ENCODE measurements at places on chromosomes 13 and 19.
A peak's percentile ranks its signal among the peaks of the same experiment; 100 is the strongest.

GRCh38 chr19:2756477-2756876, 16.7 kb upstream of the SLC39A3 start:
- no peak for DNase-seq

DNA sequence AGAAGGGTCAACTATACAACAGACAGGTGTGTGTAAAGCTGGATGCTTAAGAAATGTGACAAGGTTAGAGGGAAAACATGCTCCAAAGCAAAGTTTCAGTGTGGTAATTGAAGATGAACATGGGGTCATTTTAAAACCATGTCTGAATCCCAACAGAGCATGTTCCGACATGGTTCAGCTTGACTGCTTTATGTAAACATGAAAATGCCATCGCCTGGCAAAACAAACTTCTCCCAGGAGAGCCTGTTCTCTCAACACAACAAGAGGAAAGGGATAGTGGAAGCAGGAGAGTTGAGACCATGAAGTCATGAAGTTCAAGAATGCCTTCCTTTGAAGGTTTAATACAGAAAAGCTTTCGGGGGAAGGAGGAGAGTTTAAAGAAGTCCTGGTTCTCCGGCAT, 85.8 kb downstream of the EPSTI1 start:
- no peak for DNase-seq

- DNase-seq = peak; percentile 41
These were observed 37.4 kb downstream of the SCGB2B2 start for GRCh38 chr19:34639491-34640085.

DNA sequence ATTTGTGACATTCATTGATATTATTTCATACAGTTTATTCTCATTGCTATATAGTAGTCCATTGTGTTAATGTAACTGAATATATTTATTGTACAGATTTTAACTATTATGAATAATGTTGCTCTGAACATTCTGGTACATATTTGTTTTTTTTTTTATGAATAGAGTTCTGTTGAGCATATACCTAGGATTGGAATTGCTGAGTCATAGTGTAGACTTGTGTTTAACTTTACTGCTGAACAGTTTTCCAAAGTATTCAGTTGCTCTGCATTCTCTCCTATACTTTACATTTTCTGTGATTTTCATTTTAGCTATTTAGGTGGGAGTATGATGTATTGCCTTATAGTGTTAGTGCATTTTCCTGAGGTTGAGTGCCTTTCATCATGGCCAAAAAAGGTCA, 97.5 kb downstream of the MAB21L1 start:
- no peak for DNase-seq

GRCh38 chr13:75740031-75740430, 103.9 kb downstream of the LMO7 start:
- no peak for DNase-seq

DNA sequence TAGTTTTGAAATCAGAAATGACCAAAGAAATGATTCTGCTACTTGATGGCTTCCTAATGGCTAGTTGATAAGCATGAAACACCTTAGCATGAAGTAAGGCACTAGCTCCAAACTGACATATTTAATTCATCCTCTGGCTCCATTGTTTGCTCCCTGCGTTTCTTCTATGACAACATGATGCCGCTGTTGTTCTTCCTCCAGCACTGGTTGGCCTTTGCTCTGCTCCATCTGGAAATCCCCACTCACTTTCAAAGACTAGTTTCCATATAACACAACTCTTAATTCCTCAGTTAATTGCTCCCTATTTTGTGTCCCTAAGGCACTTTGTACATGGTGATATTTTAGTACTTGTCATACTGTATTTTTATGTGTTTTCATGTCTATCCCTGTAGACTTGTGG, 151.6 kb downstream of the GPC6 start:
- DNase-seq = no peak

DNA sequence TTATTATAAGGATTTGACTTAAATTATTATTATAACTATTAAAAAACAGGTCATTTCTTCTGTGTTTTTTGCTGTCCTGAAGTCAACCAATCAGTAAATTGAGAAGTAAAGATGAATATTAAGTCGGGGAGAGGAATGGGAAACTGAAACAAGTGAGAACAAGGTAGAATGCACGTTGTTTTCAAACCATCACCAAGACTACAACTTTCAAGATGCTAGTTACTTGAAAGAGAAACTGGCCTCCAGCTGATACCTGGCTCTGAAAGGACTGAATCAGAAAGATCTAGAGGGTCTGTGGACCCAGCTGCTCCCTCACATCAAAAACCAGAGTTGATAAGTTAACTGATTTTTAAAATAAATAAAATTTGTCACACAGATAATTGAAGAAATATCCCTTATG, 1301.5 kb upstream of the ATXN8OS start:
- no peak for DNase-seq

DNA sequence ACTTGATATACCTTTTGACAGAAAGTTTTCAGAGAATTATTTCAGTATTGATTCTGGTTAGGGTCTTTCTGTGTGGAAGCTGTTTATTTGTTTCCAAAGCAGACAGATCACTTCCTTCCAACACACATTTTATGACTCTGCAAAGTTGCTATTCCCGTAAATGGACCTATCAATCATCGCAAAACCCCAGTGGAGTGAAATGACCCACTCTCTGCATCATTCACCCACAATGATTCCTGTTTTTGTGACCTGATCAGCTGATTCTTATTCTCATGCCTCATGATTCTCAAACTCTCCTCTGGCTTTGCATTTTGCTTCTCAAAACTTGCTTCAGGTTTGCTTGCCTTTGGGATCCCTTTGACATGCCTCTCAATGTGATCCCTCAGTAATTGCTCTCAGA, 453.7 kb downstream of the PCDH17 start:
- DNase-seq = no peak

GRCh38 chr13:67308004-67308772, 78.1 kb upstream of the PCDH9 start:
- DNase-seq = no peak

DNA sequence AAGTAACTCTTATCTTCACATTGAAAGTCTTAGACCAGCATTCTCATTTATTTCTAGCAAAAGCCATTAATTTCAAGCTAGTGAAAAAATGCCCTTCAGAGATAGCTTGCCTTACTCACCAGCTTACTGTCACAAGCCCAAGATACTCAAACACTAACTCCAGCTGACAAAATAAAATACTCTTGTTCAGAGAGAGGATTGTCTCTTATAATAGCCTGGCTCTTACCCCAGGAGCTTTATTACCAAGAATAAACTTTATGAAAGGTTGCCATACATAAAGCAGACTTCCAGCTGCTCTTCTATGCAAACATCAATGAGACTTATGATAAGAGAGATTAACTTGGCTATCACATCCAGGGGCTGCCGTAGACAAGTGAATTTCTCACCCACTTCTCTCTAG, 53.6 kb downstream of the XPO4 start:
- no peak for DNase-seq

DNA sequence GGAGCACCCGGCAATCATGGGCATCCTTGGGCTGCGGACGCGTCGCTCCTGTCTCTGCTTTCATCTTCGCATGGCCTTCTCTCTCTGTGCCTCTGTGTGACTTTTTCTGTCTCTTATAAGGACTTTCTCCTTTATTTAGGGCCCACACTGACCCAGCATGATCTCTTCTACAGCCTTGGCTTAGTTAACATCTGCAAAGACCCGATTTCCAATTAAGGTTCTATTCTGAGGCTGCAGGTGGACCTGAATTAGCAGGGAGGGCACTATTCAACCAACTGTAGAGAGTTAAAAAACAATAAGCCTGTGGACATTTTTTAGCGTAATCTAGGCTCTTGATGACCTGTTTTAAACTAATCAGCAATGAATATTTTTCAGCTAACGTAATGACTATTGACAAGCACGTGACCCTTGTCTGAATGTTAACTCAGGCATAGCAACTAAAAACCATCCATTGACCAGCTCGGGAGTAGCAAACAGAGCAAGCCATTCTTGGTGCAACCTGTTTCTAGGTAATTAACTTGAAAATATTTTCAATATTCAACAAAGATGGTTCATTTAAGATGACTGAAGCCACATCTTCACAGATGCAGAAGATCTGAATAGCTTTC, 15.2 kb downstream of the F10 start:
- no peak for DNase-seq

DNA sequence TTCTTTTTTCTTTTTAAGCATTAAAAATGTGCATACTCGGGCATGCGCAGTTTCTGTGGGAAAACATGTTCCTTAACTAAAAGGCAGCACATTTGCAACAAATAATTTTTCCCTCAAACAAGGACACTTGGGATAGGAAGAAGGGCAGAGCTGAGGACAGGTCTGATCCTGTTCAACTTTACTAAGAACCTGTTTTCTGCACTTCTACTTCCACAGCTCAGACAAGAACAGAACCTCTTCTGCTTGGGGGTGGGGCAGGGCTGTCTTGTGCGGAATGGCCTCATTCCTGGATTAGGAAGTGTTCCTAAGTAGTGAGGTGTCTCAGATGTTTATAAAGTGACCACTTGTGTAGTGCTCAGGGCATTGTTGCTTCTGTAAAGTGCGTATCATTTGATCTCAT, 18.3 kb downstream of the SAFB start:
- DNase-seq = no peak

DNA sequence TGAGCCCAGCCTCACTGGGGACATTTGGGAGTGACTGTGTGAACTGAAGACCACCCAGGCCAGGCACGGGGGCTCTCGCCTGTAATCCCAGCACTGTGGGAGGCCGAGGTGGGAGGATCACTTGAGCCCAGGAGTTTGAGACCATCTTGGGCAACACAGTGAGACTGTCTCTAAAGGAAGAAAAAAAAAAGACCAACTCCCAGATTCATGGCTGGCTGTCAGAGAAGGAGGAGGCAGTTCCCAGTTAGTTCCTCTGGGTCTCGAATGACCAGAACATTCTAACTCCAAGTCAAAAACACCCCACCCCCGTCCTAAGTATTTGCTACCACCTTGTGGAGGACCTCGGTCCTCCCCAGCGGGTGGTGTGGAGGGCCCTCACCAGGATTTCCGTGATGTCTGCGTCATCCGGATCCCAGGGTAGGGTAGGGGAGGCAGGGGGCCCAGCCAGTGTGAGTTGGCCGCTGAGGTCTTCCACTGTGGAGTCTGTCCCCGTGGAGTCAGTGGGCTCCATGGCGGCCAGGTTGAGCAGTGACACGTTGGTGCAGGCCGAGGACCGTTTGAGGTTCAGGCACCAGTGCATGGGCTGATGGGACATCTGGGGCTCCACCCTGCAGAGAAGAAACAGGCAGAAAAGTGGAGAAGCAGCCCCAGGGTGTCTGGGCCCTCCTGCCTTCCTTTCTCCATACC, 1.3 kb downstream of the TSKS start:
- DNase-seq = no peak

DNA sequence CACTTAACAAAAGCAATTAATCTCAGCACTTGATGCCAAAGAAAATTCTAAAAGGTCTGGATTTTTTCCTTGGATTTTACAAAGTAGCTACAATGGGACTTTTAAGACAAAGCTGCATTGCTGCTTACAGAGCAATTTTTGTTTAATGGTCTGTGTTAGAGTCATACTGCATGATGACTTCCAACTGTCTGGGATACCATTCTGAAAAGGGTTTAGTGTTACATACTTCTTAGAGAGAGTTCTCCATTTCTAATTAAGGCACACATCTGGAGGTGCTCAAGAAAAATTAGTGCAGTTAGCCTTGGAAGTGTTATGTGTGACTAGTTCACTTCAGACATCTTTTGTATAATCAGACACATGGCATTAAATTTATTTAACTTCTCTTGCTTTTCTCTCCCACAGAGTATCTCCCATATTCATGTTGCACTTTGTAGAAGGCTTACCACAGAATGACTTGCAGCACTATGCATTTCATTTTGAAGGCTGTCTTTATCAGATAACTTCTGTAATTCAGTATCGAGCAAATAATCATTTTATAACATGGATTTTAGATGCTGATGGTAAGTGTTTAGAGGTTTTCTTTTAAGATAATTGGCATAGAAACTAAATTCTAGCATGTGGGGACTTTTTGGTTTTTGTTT, 35.1 kb downstream of the USPL1 start:
- no peak for DNase-seq

DNA sequence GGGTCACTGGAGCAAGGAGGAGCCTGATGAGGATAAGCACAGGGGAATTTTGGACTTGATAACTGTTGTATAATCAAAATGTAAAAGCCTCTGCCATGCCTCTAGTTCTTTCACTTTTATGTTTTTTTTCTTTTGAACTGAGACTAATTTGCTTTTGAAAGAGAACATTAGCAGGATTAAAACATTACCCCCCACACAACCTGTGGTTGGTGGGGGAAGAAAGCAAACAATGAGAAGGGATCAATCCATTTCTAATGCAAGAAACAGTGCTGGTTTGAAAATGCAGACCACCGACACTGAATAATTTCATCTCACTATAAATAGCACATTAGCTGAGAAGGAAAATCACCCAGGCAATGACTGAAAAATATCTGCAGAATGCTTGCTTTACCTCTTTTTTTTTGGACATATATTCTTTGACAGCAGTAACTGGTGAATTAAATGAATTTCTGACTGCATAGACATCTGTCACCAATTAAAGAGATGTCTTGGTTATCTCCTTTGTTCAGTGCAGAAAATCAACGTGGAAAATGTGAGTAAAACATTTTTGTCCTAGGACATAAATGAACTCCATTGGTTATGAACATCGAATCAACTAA, 48.6 kb upstream of the TRPC4 start:
- no peak for DNase-seq

- DNase-seq = no peak
These were observed 218.4 kb upstream of the TMTC4 start for GRCh38 chr13:100892981-100893380.

DNA sequence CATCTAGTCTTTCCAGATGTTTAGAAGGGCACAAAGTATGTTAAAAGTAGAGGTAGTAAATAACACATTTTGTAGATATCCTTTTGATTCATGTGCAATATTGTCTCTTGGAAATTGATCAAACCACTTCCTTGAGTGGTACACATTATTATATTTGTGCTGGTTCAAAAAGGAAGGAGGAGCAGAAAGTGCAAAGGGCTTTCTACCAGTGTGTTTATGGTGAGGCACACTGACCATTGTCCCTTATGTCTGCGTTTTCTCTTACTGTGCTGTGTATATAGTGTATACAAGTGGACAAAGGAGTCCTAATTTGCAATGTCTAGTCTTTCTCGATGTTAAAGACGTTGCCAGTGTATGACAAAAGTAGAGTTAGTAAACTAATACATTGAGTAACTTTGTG, 41.4 kb upstream of the FLT1 start:
- no peak for DNase-seq

- no peak for DNase-seq
These were observed 209.3 kb downstream of the HS6ST3 start for GRCh38 chr13:96299235-96299634.

DNA sequence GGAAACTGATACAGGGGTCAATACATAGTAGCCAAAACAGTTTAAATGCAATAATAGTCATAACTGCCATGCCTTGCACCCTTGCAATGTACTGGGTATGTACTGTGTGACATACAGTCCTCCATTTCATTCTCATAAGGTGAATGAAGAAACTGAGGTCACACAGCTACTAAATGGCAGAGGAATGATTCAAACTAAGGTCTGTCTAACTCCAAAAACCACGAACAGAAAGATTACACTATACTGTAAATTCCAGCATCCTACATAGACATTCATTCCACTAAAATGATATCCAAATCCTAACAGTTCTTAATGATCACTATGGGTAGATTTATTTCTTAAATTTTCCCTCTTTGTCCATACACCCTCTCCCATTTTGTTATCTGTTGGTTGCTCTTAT, 238.1 kb upstream of the SERP2 start:
- DNase-seq = no peak

Data from glutamatergic neuron (in vitro differentiated cells).